ENCODE measurements at places on chromosomes 11 and 22. TPM values are rescaled to one million over a fixed set of nuclear protein-coding genes. Genes with fewer than 3 reads are reported as not detected.

- H3K36me3 ChIP-seq, result no peaks in the 10 kb centered on the region
- no peak overlapping the region for H3K4me3 ChIP-seq
- peaks cover 5% of the 10 kb centered on the region for H3K27me3 ChIP-seq
- no peaks in the 10 kb centered on the region for H3K4me1 ChIP-seq
- no peak for DNase-seq
Measured at GRCh38 chr22:44964722-44965078, 45.1 kb downstream of the PHF21B start.

Gene OR8J1
- not detected for total RNA-seq

DNA sequence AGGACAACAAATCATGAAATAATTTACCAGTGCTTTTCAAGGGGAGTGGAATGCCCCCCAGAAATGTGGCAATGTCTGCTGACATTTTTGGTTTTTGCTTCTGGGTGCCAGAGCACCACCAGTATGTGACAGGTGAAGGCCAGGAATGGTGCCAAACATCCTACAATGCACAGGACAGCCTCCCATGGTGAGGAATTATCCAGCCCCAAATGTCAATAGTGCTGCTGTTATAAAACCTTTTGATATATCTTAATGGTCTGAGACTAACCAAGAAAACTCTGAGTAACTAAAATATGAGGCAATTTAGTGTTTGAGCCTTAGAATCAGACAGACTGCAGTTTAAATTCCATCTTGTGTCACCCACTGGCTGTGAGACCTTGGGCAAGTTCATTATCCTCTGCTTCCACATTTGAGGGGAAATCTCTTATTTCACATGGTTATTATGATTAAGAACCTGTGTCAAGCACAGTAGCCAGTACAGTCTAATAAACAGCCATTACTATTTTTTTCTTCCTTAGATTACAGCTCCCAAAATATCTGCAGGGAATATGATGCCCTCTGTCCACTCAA, 69.5 kb downstream of the AMBRA1 start:
- H3K27me3 ChIP-seq, result no peaks in the 10 kb centered on the region
- DNase-seq, result no peak
- H3K4me3 ChIP-seq, result no peak overlapping the region
- no peaks in the 10 kb centered on the region for H3K36me3 ChIP-seq

Gene OR5B17
- not detected for total RNA-seq

DNA sequence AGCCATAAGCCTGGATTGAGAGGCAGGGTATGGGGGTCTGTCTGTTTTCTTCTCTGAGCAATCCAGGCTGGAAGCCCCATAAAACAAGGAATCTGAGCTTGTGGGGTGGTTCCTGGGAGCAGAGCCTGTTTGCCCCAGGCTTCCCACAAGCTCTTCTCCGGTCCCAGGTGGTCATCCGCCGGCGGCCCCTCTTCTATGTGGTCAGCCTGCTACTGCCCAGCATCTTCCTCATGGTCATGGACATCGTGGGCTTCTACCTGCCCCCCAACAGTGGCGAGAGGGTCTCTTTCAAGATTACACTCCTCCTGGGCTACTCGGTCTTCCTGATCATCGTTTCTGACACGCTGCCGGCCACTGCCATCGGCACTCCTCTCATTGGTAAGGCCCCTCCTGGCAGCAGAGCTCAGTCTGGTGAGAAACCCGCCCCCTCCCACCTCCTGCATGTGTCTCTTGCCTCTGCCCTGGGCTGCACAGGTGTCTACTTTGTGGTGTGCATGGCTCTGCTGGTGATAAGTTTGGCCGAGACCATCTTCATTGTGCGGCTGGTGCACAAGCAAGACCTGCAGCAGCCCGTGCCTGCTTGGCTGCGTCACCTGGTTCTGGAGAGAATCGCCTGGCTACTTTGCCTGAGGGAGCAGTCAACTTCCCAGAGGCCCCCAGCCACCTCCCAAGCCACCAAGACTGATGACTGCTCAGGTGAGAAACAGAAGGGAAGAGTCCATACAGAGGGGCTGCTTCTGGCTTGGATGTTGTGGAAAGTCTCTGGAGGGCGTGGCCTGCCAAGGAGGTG, 11.6 kb downstream of the HTR3A start:
- H3K4me1 ChIP-seq, result no peaks in the 10 kb centered on the region
- no peak overlapping the region for H3K27ac ChIP-seq
- no peak overlapping the region for H3K4me3 ChIP-seq

DNA sequence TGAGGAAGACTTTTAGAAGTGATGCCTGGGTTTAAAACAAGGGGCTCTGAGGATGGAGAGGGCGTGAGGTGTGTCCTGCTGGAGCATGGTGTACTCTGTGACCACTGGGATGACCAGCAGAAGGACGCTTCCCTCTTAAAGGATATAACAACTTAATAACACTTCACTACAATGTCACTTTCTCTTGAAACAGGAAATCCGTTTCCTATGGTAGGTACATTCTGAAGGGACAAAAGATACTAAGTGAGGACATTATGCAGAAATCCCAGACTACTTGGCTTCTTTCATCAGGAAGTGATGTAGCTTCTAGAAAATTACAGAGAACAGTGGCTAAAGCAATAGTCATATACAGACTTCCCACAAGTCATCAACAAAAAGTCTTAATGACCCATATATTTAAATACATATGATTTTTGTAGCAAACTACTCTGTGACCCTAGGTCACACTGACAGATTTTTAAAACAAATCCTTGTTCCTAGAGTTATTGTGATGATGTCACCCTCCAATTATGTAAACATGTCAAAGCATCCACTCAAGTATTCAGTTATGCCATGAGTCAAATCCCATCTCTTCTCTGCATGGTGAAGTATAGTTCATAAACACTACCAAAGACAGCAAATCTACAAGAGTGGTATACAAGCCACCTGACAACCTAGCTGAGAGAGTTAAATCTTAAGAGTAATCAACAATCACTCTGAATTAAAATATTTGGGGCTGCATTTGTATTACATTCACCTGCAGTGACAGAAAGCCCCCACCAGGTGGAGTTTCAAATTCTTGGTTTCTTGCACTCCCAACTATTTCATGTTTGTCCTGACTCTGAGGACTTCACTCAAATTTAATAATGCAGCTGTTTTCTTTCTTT, 32.8 kb downstream of the PITPNB start:
- peak; percentile 92 for DNase-seq
- H3K4me3 ChIP-seq, result no peak overlapping the region
- H3K4me1 ChIP-seq, result peaks cover 15% of the 10 kb centered on the region
- peaks cover 44% of the 10 kb centered on the region for H3K36me3 ChIP-seq
- H3K27me3 ChIP-seq, result no peaks in the 10 kb centered on the region

Gene MMP12
- total RNA-seq, result 0.36 TPM

DNA sequence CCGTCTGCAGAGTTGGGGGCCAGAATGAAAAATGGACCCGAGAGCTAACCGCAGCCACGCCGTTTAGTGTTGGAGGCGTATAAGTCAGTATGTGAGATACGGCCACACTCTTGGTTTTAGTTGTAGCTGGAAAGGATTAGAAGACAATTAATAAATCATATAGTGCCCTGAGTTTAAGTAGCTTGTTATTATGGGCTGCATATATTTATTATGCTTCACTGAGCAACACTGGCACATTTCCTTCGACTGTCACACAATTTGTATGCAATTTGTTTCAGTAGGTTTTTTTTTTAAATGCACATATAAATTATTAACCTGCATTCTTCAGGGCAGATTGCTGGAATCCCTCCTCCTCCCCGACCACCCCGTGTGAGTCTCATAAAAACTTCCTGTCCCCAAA, 56.9 kb downstream of the PKNOX2 start:
- no peaks in the 10 kb centered on the region for H3K36me3 ChIP-seq
- H3K4me1 ChIP-seq, result no peaks in the 10 kb centered on the region
- H3K4me3 ChIP-seq, result no peak overlapping the region
- no peak overlapping the region for H3K27ac ChIP-seq

DNA sequence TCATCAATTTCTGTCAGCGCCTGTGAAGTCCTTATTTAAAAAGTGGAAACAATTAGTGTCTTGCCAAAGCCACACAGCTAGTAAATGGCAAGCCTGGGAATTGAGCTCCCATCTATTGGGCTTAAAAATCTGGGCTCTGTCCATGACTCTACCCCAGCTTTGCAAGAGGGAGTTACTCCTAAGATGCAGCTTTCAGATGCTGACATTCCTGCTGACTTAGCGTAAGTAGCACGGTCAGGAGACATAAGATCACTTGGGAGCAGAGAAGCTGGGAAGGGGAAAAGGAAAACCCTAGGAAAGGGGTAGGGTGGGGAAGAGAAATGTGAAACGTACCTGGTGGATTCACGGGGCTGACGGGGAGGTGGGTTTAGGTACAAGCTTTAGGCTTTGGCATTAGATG, 36.0 kb upstream of the OR4B1 start:
- no peak overlapping the region for H3K27ac ChIP-seq
- no peak for DNase-seq
- H3K36me3 ChIP-seq, result no peaks in the 10 kb centered on the region
- no peaks in the 10 kb centered on the region for H3K27me3 ChIP-seq

DNA sequence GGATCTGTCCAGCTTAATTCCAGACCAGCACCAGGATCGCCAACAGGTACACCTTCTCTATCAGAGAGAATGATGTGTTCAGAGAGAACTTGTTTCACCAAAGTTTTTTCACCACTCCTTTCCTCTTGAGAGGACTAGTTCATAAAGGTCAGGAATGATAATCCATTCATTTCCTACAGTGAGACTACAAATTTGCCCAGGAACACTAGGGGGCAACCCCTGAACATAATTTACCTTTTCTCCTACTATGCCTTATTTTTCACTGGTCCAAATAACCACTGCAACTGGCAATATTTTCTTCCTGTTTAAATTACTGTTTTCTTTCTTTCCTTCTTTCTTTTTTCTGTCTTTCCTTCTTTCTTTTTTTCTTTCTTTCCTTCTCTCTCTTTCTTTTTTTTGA, 22.5 kb downstream of the CAVIN3 start:
- no peak overlapping the region for H3K27ac ChIP-seq
- H3K4me1 ChIP-seq, result no peaks in the 10 kb centered on the region
- no peak for DNase-seq
- H3K4me3 ChIP-seq, result no peak overlapping the region
- no peaks in the 10 kb centered on the region for H3K27me3 ChIP-seq

Gene GP1BB
- 1.8 TPM for total RNA-seq

GRCh38 chr22:23203452-23204124, 23.3 kb downstream of the BCR start:
- no peak overlapping the region for H3K4me3 ChIP-seq
- no peak overlapping the region for H3K27ac ChIP-seq

DNA sequence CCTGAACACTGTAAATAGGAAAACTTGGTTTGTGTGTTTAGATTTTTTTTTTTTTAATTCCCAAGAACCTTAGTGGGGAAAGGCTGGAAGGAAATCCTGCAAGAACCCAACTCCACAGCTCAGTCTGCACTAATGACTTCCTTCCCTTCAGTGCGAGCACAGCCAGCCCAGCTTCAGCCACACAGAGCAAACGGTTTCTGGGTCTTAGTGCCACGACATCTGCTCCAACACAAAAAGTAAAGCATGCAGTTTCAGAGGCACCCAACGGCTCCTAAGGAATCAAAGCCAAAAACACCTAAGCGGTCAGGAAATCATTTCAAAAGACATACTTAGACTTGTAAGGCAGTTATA, 236.1 kb downstream of the TTC28 start:
- H3K4me3 ChIP-seq, result peak overlapping the region; percentile 80
- peaks cover 27% of the 10 kb centered on the region for H3K4me1 ChIP-seq
- no peaks in the 10 kb centered on the region for H3K27me3 ChIP-seq
- peak overlapping the region; percentile 75 for H3K27ac ChIP-seq
- DNase-seq, result peak; percentile 77

Gene ASRGL1
- 0.59 TPM for total RNA-seq

GRCh38 chr11:30594646-30595411, 8.7 kb upstream of the MPPED2 start:
- H3K4me1 ChIP-seq, result no peaks in the 10 kb centered on the region
- H3K27ac ChIP-seq, result no peak overlapping the region
- no peaks in the 10 kb centered on the region for H3K36me3 ChIP-seq

Gene LMNTD2
- 0.36 TPM for total RNA-seq

DNA sequence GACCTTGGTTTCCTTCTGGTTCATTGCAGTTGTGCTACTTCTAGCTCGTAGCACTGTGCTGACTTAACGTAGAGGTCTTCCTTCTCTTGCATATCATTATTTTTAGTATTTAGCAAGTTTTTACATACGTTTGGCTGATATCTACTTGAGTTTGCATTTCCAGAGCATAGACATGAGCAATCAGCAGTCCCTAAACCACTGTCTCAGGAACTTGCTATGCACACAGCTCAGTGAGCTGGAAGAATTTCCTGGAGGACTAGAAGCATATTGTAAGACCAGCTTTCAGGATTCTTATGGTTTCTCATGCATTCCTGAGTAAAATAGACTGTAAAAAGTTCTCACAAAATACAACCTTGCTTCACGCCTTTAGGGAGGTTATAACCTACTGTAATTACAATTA, 226.7 kb upstream of the PDGFD start:
- H3K4me3 ChIP-seq, result no peak overlapping the region
- H3K27ac ChIP-seq, result no peak overlapping the region
- no peaks in the 10 kb centered on the region for H3K27me3 ChIP-seq
- DNase-seq, result no peak
- H3K4me1 ChIP-seq, result no peaks in the 10 kb centered on the region

- peak overlapping the region; percentile 56 for H3K4me3 ChIP-seq
- no peaks in the 10 kb centered on the region for H3K27me3 ChIP-seq
Measured at GRCh38 chr22:21942407-21943343, 10.0 kb downstream of the PPM1F start.

- H3K4me1 ChIP-seq, result no peaks in the 10 kb centered on the region
- no peak overlapping the region for H3K27ac ChIP-seq
- peak; percentile 25 for DNase-seq
- H3K36me3 ChIP-seq, result no peaks in the 10 kb centered on the region
- H3K27me3 ChIP-seq, result peaks cover 14% of the 10 kb centered on the region
Measured at GRCh38 chr11:57094181-57094935, 87.4 kb upstream of the LRRC55 start.

GRCh38 chr22:26852176-26852575, 194.8 kb downstream of the MIAT start:
- peaks cover 4% of the 10 kb centered on the region for H3K4me1 ChIP-seq
- DNase-seq, result no peak
- no peaks in the 10 kb centered on the region for H3K36me3 ChIP-seq
- H3K27ac ChIP-seq, result no peak overlapping the region
- peaks cover 17% of the 10 kb centered on the region for H3K27me3 ChIP-seq

Gene SLC22A8
- not detected for total RNA-seq

GRCh38 chr11:57342702-57343101, 4.5 kb downstream of the P2RX3 start:
- no peaks in the 10 kb centered on the region for H3K4me1 ChIP-seq
- DNase-seq, result no peak
- no peaks in the 10 kb centered on the region for H3K36me3 ChIP-seq
- peaks cover 18% of the 10 kb centered on the region for H3K27me3 ChIP-seq

Gene NFAM1
- under 0.01 TPM for total RNA-seq

Gene SPDYC
- total RNA-seq, result not detected

GRCh38 chr11:69950120-69950519, 128.0 kb upstream of the ANO1 start:
- peak; percentile 62 for DNase-seq
- H3K36me3 ChIP-seq, result no peaks in the 10 kb centered on the region
- no peak overlapping the region for H3K27ac ChIP-seq
- no peak overlapping the region for H3K4me3 ChIP-seq
- H3K27me3 ChIP-seq, result peaks cover 22% of the 10 kb centered on the region

All from osteoblast (primary cell).